ENCODE measurements at places on chromosomes 1 and 21. TPM values are rescaled to one million over a fixed set of nuclear protein-coding genes. Genes with fewer than 3 reads are reported as not detected.

DNA sequence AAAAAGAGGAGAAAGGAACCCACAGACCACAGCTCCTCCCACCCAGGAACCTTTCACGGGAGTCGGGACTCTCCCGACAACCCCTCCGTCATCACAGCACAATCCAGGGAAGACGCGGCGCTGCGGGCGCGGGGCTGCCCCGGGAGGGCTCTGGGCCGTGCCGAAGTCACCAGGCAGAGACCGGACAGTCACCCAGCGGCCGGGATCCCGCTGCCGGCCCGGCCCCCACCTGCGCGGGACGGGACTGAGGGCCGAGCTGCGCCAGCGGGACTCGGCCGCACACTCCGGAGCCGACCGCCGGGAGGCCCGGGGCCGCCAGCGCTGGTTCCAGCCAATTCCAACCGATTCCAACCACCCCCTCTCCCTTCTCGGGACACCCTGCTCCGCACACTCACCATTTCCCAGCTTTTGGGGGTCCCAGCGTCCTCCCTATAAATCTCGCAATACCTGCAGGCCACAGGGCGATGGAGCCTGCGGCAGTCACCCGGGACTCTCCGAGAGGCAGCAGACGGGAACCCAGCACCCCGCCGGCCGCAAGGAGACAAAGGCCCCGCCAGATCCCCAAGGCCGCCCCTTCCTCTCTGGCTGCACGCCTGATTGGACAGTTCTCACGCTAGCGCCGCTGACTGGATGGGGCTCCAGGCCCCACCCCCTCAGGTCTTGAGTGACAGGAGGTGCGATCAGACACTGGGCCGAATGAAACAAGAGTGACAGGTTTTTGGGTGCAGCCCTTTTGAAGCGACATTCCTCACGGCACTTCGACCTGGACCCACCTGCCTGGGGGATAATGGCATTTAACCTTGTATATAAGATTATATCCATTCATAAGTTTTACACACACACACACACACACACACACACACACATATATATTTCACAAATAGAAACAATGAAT, at the start of gene ZNF695:
Gene ZNF695 (minus strand): TSS at position 547 of the 895 bp plus-strand sequence. CDS start 149 bp downstream, at position 398.
- peak; percentile 84 for DNase-seq

DNA sequence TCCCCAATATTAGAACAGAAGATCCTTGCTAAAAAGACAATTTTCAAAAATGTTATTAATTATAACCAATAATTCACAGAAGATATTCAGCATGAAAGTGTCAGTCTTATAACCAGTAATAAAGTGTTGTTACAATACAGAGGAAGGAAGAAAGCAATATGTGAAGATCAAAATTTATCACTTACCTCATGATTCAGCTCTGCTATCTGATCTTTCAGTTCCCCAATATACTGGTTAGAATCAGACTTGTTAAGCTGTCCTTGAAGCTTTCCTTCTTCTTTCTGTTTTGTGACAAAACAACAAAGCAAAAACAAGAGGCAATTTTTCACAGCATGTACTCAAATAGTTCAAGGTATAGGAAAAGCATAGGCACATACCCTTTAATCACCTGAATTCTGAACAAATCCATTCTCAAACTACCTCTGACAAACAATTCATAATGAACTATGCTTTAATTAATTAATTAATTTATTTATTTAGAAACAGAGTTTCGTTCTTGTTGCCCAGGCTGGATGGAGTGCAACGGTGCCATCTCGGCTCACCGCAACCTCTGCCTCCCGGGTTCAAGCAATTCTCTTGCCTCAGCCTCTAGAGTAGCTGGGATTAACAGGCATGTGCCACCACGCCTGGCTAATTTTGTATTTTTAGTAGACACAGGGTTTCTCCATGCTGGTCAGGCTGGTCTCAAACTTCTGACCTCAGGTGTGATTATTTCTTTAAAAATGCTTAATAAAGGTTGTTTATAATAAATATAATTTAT, 76.9 kb upstream of the GFI1 start:
- no peak for DNase-seq

GRCh38 chr21:14086553-14086952, 124.2 kb downstream of the LIPI start:
- DNase-seq, result no peak

The PCSK9 gene
- not detected for total RNA-seq

The COL9A2 gene
- total RNA-seq, result 0.10 TPM

DNA sequence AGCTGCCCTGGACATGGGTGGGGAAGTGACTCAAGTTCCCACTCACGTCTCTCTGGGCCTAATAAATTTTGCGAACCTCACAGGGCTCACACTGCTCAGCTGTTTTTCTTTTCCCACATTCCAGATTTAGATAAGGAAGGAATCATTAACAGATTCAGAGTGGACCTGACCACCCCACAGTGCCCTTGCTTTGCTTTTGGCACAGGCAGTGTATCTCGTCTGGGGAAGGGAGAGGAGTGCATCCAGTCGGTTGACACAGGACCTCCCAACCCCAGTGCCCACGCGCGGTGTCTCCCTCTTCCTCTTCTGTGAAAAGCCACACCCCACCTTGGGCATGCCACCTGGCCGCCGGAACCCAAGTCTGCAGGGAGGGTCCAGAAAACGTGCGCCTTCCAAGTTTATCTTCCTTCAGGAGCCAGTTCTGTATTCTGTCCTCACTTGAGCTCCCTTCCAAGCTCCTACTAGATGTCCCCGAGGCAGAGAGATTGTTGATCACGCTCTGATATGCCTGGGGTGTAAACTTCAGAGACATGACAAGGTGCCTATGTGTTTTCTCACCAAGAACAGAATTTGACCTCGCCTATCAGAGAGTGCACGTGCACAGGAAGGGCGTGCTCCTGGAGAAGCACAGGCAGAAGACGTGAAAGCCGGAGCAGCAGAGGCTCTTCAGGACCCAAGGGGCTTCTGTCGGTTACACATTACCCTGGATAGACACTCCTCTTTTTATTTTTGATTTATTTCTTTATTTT, 9.5 kb upstream of the SLC2A5 start:
- no peak for DNase-seq

DNA sequence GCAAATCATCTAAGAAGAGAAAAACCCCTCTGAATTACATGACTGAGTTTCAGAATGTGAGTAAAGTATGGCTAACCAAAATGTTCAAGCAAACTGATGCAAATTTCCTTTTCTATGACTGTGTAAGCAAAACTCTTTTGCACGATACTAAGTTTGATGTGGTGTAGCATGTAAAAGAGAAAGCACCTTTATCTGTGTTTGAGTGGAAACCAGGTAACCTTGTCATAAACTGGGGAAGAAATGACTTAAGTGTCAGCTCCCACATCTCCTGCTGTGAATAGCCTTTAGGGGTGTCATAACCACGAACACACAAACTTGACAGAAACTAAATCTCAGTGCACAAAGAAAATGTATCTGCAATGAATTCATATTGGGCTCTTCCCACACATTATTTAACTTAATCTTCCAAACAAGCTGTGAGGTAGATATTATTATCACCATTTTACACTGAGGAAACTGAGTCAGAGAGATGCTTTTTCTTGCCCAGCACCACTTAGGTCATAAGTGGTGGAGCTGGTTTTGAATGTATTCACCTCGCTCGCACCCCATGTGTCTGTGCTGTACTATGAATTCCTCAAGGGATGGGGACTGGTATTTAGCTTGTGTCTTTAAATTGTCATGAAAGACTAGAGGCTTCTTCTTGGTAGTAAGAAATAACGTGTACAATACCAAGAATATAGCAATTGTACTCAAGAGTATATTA, 32.9 kb upstream of the IL12RB2 start:
- no peak for DNase-seq

The MOB3C gene
- 6.7 TPM for total RNA-seq

DNA sequence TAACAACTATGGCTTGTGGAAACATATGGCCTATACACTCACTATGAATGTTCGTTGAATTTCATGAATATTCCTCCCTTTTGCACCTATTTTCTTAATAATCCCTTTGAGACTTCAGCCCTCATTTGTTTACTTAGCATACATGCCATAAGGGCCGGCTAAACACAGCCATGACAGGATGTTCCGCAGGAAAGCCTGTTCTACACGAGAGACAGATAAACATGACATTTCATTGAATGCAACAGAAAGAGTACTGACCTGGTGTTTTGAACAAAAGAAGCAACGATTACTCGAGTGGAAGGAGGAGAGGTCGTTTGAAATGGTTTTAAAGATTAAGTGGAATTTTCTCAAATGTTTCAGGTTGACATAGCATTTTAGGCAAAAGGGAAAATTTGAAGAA, 459.5 kb upstream of the CXADR start:
- DNase-seq, result no peak

DNA sequence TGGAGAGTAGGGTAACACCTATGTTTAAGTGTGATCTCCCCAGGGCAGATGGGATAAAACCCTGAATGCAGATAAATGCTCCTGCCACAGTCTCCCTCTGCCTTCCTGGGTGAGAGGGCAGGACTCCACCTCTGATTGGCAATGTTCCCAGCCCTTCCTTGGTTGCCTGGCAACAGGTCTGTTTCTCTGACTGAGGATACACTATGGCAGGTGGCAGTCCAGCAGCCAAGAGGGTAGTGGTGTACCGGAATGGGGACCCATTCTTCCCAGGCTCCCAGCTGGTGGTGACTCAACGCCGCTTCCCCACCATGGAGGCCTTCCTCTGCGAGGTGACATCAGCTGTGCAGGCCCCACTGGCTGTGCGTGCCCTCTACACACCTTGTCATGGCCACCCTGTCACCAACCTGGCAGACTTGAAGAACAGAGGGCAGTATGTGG, at the start of gene DCDC2B:
Gene DCDC2B (plus strand): TSS at position 199 of the 438 bp plus-strand sequence. CDS start 5 bp downstream, at position 204.
- DNase-seq, result peak; percentile 39

All from HFFc6 (cell line).